CD4-positive, alpha-beta T cell treated with Interleukin-17A for 4 hours (primary cell): ENCODE measurements at places on chromosomes 5 and 9.

DNA sequence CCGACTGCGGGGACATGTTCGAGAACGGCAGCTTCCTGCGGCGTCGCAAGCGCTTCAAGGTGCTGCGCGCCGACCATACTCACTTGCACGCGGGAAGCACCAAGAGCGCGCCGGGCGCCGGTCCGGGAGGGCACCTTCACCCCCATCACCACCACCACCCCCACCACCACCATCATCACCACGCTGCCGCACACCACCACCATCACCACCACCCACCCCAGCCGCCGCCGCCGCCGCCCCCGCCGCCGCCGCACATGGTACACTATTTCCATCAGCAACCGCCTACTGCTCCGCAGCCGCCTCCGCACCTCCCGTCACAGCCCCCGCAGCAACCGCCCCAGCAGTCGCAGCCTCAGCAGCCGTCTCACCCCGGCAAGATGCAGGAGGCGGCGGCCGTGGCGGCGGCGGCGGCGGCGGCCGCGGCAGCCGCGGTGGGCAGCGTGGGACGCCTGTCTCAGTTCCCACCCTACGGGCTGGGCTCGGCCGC, 514 bp downstream of the FOXB2 start:
- DNase-seq, result no peak

- DNase-seq, result no peak
Observed at GRCh38 chr9:101639785-101640665, 45.3 kb upstream of the PPP3R2 start.

DNA sequence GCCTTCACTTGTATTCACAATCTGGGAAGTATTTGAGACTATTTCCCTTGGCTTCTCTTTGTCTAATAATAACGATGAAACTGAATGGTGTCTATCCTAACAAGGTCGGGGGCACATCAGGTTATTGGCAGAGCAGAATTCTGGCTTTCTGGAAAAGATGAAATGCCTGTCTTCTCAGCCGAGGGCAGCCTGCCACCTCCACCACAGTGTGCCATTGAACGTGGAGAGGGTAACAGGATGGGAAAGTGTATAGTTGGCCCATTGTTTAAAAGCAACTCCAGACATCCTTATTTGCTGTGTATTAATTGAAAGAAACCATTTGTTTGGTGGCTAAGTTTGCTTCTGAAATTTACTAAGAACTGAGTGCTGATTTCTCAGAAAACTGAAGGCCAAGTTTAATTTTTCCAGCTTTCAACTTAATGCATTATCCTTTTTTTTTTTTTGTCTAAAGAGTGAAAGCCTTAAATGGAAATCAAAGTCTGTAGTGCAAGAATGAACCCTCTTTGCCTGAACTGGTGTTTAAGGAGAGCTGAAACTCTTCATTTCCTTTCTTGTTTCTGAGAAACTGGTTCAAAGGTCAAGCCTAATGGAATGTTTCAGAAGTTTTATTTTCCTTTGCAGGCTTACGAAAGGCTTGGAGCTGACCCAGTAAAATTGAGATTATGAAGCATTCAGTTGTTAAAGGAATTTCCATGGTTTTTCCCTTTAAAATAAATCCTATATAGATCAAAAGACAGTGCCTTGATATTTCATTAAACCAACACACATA, 563.7 kb upstream of the DAP start:
- DNase-seq, result no peak

- DNase-seq, result no peak
Observed at GRCh38 chr9:136117916-136118319, 757 bp downstream of the TMEM250 start.

GRCh38 chr5:149352169-149352568, 5.7 kb upstream of the PCYOX1L start:
- DNase-seq, result no peak

DNA sequence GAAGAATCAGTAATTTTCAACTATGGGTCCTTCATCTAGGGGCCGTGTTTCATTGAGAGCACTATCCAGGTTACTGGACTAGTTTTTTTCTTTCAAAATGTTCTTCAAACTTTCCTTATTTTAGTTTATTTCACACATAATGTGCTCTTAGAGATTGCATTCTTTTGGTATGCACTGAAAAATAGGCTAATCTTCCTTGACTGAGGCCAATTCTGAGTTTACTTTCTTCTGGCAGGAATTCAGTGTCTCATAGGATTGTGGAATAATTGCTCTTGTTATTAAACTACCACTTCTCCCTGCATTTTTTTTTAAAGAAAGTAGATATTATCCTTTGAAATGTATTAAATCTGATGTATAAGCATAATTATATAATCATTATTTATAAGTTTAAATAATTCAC, 624.5 kb downstream of the RAB3C start:
- DNase-seq, result no peak

- DNase-seq, result no peak
Observed at GRCh38 chr9:108549184-108549583, 306.6 kb downstream of the ACTL7B start.

DNA sequence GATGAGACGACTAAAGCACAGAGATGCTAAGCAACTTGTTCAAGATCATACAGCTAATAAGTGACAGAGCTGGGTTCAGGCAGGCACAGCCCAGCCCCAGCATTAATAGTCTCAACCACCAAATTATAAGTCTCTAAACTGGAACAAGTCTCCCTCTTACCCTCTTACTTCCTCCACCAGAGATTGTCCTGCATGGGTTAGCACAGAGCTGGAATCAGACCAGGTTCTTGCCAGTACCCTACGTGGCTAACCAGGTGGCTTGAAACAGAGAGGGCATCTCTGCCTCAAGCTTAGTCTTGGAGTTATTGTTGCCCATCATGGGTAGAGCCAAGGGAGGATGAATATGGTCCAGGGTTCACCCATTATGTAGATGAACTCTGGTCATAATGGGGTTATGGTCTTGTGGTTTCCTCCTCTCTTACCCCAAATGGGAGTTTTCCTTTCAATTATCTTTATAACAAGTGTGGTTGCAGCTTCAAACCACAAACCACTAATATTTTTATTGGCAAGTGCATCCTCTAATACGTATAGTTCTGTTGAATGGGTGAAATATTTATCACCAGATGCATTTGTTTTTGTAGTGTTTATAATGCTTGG, 8.3 kb upstream of the XPA start:
- DNase-seq, result no peak

DNA sequence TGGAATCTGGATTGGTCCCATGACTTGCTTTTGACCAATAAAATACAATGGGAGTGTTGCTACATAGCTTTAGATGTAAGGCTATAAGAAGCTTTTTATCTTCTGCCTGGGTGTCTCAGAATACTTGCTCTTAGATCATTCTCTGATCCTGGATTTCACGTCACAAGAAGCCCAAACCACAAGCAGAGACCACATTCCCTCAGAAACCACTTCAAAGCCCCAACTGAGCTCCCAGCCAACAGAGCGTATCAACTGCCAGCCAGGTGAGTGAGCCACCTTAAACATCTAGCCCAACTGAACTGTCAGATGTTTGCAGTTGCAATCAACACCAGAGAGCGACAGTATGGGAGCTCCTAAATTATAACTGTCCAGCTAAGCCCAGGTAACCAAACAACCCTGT, 687.1 kb downstream of the TLE1 start:
- DNase-seq, result peak; percentile 3

GRCh38 chr9:131012396-131012917, 3.5 kb downstream of the LAMC3 start:
- DNase-seq, result no peak

- no peak for DNase-seq
Observed at GRCh38 chr9:33175649-33176325, 8.7 kb upstream of the B4GALT1 start.

DNA sequence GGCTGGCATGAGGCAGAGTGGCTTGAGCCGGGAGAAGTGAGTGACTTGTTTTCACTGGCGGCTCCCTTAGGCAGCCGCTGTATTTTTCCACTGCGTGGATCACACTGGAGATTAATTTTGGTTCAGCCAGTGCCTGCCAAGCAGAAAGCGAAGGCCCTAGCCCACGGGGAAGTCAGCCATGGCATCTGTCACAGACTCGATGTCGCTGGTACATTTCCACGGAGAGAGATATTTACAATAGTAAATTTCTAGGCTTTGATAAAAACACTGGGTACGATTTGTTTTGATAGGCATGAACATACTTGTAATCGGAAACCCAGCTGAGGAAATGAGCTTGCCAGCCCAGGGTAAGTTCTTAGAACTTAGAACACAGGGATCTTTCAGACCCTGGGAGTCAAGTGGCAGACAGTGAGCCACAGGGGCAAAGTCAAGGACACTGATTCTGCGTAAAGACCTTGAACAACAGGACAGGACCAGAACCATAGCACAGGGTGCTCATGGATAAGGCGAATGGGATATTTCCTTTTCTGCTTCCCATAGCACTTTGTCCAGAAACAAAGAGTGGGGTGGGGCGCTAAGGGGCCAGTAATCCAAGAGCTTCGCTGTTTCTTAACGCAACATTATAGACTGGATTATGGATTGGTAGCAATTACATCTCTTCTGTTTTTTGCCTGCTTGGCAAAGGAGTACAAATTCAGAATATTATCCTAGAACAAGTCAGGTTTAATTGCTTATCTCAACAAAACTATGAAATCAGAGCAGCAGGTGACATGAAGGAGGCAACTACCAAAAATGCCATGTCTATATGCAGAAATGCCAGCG, 4.5 kb downstream of the DUSP1 start:
- no peak for DNase-seq

- no peak for DNase-seq
Observed at GRCh38 chr5:176171171-176171760, 67.0 kb upstream of the SIMC1 start.

- DNase-seq, result no peak
Observed at GRCh38 chr9:77488439-77489126, 159.5 kb downstream of the GNA14 start.

- no peak for DNase-seq
Observed at GRCh38 chr5:122478741-122479442, 166.9 kb downstream of the SNCAIP start.

GRCh38 chr9:98852961-98853360, 45.5 kb downstream of the GALNT12 start:
- no peak for DNase-seq

DNA sequence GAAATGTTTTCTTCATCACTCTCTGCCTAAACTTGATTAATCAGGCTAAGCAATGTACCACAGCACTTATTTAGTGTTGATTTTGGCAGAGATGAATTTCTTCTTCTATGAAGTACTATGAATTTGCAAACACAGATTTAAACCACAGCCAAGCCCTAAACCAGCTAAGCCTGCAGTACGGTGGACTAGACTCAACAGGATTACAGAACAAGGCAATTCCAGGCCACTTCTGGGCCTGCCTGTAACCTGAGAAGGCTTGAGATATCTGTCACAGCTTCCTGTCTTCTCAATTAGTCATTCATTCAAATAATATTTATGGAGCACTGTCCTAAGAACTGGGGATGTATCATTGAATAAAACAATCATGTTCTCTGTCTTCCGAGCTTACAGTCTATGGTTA, 32.4 kb upstream of the CAST start:
- no peak for DNase-seq

GRCh38 chr9:10144355-10144754, 468.4 kb downstream of the PTPRD start:
- DNase-seq, result no peak

DNA sequence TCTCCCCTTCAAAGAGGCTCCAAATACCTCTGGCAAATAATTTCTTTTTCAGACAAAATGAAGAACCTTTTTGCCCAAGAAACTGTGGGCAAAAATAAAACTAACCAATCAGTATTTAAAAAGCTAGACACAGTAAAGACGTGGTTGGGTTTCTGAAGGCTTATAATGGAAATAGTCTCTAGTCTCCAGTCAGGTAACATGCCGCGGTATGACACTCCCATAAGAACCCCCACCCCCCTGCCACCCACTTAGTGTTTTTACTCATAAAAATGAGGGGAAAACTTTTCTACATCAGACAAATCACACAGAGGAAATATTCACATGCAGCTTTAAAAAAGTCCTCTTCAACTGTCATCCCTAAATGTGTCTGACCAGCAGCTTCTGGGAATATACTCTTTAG, 105.3 kb downstream of the THBS4 start:
- peak; percentile 40 for DNase-seq

DNA sequence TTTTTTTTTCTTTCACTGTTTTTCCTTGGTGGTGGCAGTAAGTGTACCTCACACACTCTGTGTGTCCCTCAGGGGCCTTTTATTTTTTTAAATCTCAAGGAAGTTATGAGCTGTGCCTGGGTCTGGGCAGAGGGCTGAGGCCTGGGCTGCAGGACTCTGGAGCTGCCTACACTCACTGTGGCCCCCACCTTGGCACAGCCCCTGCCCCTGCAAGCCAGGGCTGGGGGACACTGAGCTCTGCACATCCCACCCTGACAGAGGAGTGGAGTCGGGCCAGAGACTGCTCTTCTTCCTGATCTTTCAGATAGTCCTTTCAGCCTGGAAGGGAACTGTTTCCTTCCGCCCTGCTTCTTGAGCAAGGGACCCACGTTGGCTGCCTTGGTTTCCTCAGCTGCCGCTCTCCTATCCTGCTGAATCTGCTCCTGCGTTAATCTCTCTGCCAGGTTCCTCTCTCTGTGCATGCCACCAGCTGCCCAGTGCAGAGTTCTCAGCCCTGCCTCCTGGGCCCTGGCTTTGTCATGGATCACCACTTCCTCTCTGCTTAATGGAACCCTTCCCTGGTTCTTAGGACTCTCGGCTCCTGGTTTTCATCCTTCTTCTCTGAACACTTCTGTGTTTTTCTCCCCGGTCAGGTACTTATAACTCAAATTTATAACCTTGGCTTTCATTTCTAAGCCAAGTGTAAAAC, 502.3 kb downstream of the DIRAS2 start:
- DNase-seq, result no peak

DNA sequence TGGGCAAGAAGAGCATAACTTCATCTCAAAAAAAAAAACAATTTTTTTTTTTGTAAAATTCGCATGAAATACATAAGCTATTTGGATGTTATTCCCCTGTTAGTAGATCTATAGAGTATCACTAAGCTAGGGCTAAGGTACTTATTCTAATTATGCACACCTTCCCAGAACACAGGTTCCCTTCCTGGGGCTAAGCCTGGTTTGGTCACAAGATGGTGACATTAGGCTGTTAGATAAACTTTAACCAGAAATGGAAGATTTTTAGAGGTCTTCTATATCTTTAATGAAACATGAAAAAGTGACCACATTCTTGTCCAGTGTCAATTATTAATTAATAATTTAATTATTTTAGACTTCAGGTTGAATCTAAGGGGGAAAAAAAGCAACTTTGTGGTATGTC, 433.5 kb downstream of the CDH18 start:
- DNase-seq, result no peak

- no peak for DNase-seq
Observed at GRCh38 chr5:31823472-31823871, 184.5 kb downstream of the PDZD2 start.

GRCh38 chr9:122060481-122060880, 32.6 kb downstream of the TTLL11 start:
- DNase-seq, result no peak

- DNase-seq, result no peak
Observed at GRCh38 chr9:95989297-95989696, 113.8 kb downstream of the ERCC6L2 start.
